ENCODE measurements at places on chromosomes 16 and 17.

DNA sequence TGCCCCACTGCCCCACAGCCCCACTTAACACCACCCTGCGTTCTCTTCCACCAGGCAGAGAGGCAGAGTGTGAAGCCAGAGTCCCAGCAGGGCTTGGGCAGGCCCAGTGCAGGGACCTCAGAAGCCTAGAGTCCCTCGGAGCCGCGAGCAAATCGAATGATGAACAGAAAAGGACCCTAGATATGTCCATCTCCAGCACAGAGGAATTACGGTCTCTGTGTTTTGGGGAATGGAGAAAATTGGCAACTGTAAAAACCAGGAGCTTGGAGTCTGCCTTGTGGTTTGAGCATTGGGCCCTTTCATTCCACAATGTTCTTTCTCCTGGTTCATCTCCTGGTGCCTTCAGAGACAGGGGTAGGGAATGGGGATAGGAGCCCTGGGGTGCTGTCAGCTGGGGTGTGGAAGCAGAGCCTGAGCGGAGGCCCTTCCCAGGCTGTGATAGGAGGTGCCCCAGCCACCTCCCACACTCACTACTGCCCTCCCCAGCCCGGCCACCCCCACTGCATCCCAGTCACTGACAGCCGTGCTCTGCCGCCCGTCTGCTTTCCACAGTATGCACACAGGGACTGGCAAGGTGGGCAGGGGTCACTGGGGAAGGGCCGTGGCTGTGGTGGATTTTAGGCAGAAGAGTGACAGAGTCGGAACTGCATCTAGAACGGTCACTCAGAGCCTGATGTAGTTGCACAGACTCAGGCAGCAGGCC, 26.7 kb downstream of the TBX4 start:
- DNase-seq = no peak

- no peak for DNase-seq
These were observed 81.0 kb upstream of the TBX2 start for GRCh38 chr17:61318684-61319098.

DNA sequence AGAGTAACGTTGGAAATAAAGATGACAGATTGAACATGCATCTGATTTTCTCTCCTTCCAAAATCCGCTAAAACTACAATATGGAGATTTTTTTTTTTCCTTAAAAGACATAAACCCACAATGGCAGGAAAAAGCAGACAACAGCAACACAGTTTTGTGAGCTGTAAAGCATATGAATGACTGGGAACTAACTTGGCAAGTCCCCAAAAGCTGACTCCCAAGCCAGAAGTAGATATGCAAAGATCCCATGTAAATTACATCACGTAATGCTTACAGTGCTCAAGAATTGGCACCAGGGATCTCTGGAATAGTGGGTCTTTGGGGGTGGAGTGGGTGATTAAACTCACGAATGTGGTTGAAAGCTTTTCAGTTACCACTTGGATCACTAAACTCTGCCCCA, 106.6 kb downstream of the ELAC2 start:
- DNase-seq = no peak

DNA sequence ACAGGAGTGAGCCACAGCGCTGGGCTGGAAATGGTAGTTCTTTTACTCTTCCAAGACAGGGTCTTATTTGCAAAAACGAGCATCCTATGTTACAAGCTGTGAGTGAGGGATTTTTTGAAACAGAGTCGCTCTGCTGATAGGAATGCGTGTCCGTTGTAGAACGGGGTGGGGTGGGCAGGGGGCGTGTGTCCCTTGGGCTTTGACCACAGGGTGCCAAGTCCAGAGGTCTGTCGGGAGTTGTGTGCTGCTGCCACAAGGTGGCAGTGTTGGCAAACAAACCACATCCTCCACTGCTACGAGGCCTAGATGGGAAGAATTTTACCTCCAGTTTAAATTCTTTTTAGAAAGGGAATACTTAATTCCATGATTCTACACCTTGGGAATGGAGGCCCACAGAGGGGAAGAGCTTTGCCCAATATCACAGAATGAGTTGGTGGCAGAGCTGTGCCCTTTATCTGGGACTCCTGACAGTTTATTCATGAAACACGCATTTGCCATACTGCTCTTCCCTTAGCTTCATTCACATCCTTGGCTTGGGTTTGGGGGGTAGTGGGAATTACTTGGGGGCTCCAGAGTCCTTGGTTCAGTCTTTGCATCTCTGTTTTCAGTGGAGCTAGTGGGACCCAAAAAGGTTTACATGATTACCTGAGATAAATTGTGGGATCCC, 30.6 kb upstream of the ETV4 start:
- no peak for DNase-seq

DNA sequence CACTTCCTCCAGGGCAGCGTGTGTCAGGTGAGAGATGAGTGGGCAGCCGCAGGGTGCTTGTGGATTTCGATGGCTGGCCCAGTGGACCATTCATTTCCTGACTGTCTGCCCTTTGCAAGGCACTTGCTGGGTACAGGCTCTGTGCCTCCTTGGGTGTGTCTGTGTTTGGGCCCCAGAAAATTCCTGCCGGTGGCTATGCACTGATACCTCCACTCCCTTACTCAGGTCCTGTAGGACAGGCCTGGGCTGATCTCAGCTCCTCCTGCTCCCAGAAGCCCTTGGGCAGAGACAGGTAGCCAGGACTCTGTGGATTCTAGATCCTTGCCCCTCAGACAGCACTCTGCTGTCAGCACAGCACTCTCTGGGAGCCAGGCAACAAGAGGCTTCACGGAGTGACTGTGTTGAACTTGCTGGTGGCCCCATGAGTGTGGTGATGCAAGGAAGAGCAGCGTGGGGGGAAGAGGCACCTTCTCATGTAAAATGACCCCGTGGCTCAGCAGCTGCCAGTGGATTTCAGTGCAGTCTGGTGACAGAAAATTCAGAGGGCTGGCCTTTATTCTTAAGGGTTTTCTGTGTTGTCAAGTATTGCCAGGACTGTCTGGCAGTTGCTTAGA, 29.0 kb downstream of the PGS1 start:
- no peak for DNase-seq

GRCh38 chr17:43342589-43342890, 56.3 kb upstream of the ARL4D start:
- no peak for DNase-seq

DNA sequence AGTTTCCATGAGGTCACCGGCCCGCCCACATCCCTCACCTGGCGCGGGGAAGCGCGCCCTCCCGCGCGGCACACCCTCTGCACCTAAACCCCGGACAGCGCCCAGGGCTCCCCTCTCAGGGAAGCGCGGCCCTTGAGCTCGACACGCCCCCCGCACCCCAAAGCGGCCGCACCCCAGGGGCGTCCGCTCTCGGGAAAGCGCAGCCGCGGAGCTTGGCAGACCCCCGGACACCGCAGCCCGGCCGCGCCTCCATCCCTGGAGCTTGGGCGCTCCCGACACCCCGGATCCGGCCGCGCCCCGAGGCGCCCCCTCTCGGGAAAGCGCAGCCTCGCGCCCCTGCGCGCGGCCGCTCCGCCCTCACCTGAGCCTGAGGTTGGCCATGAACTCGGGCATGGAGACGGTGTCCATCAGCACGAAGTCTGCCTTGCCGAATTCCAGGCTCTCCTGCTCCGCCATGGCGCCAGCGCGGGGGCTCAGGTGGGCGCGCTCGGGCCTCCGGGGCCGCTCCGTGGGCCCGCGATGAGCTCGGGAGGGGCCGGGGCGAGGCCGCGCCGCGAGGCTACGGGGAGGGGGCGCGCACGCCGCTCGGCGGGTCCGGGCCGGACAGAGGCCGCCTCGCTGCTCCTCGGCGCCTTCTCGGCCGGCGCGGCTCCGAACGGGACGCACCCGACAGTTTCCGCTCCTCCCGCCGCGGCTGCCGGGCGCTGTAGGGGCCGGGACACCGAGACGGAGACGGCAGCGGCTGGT, at the start of gene MYO1D:
MYO1D (minus strand) TSS at position 708 of the 747 bp plus-strand sequence; CDS start at position 456, 252 bp downstream.
- no peak for DNase-seq

GRCh38 chr16:67857547-67858233, 10.2 kb upstream of the CENPT start:
- DNase-seq = no peak
